ENCODE measurements at places on chromosomes 3 and 15. TPM values are rescaled to one million over a fixed set of nuclear protein-coding genes. Genes with fewer than 3 reads are reported as not detected.
A peak's percentile ranks its signal among the peaks of the same experiment; 100 is the strongest.

DNA sequence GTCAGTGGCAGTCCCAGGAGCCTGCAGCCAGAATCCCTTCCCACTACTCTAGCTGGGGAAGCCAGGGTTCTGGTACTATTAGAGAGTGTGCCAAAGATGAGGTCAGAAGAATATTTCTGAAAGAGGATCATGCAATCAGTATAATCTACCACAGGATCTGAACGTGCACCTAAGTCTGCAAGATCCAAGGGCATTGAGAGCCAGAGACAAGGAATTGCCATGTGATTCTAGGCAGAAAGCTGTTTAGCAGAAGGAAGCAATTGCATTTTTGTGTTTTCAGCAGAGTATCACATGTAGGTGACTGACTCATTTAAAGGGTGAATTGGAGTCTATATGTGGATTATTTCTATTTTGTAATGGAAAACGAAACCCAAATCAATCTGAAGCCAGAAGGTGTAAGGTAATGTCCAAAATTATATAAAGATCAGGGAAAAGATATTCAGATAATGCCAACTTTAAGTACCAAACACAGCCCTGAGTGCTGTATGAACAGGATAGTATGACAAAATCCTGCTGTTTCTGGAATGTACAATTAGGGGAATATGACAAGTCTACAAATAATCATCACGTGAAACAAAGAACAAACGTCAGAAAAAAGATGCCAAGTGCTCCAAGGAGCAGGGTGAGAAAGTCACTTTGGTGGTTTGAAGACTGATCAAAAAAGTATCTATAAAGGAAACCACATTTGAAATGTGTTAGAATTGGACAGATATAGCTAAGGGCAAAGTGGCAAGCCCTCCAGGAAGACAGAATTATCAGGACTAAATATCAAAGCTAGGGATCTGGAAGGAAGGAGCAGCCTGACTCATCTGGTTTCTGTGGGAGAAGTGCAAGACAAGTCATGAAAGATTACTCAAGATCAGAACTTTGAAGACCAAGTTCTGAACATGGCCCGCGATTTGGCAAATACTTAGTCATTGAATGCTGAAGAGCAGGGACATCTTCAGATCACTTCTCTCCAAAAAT lies 1036.6 kb downstream of the NTRK3 start:
- no peaks in the 10 kb centered on the region for H3K36me3 ChIP-seq
- DNase-seq = no peak
- no peak overlapping the region for H3K4me3 ChIP-seq
- no peaks in the 10 kb centered on the region for H3K4me1 ChIP-seq
- no peaks in the 10 kb centered on the region for H3K27me3 ChIP-seq
- no peak overlapping the region for H3K27ac ChIP-seq

- H3K4me1 ChIP-seq = no peaks in the 10 kb centered on the region
- H3K27ac ChIP-seq = no peak overlapping the region
- DNase-seq = no peak
- no peak overlapping the region for H3K4me3 ChIP-seq
- no peaks in the 10 kb centered on the region for H3K36me3 ChIP-seq
Measured at GRCh38 chr15:94097552-94097951, 133.8 kb upstream of the MCTP2 start.

DNA sequence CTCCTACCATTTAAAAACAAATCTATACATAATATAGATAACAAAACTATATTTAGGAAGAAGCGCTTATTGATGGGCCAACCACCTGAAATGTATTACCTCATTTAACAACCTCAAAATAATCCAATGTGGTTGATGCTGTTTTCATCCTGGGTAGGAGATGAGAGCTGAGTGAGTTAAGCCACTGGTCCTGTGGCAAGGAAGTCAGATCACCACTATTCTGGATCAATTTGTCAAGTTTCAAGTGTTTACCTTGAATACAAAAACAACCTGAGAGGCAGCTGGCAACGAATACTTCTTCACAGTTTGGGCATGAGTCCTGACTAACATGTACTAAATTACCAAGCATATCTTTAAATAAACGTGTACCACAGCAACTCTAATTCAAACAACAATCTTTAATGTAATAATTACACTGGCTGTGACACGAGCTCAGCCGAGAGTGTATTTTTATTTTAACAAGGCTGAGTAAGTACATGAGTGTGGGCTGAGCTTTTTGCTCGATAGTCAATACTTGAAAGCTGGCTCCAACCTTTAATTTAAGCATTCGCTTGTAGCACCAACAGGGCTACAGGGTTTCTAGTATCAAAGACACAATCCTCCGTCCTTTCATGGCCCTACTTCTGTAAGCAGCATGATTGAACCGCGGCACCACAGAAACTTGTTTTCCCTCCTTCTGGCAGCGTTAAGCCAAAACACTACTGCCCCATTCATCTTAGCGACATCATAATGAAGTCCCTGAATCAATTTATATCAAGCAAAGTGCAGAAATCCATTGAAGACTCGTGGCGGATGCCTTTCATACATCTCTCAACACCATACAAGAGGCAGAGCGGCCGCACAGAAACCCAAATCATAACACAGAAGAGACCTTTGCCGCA lies 93.8 kb upstream of the ICE2 start:
- H3K4me3 ChIP-seq = no peak overlapping the region
- no peak for DNase-seq
- H3K4me1 ChIP-seq = no peaks in the 10 kb centered on the region
- no peak overlapping the region for H3K27ac ChIP-seq

The AP3B2 gene
- not detected for total RNA-seq

- no peaks in the 10 kb centered on the region for H3K27me3 ChIP-seq
- H3K4me1 ChIP-seq = peaks cover 9% of the 10 kb centered on the region
- H3K36me3 ChIP-seq = no peaks in the 10 kb centered on the region
- no peak overlapping the region for H3K4me3 ChIP-seq
Measured at GRCh38 chr3:70716832-70717231, 404.4 kb upstream of the MDFIC2 start.

The PLXNB1 gene
- 69.4 TPM for total RNA-seq

The COPG1 gene
- total RNA-seq = 99.2 TPM

DNA sequence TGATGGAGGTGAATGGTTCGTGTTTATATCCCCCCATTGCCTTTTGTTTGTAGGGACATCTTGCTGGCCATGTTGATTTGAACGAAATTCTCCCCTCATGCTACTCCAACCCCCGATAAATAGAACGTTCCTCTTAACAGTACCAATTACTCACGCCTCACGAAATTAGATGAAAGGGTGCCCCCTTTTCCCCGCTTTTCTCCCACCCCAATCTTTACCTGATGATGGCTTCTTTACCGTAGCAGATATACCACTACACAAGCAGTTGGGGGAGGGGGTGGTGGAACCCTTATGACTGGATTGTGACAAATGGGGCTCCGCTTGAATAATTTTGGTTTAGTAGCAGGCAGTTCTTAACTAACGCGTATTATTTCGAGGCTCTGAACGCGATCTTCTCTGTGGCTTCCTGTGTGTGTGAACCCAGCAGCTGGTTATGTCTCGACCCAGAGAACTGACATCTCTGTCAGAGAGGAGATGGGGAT lies 1.1 kb downstream of the PIAS1 start:
- no peaks in the 10 kb centered on the region for H3K36me3 ChIP-seq
- peak; percentile 60 for DNase-seq
- peaks cover 24% of the 10 kb centered on the region for H3K4me1 ChIP-seq
- H3K27me3 ChIP-seq = no peaks in the 10 kb centered on the region

GRCh38 chr3:43957553-43957952 lies 266.8 kb downstream of the ABHD5 start:
- no peak for DNase-seq
- H3K27ac ChIP-seq = no peak overlapping the region
- H3K4me3 ChIP-seq = no peak overlapping the region

- no peak for DNase-seq
- peaks cover 26% of the 10 kb centered on the region for H3K4me1 ChIP-seq
- peaks cover 15% of the 10 kb centered on the region for H3K36me3 ChIP-seq
Measured at GRCh38 chr15:77115179-77115578, 44.3 kb upstream of the TSPAN3 start.

The EBLN2 gene
- 0.67 TPM for total RNA-seq

GRCh38 chr15:48360841-48361240 lies 29.6 kb downstream of the DUT start:
- no peak overlapping the region for H3K27ac ChIP-seq
- H3K4me3 ChIP-seq = no peak overlapping the region
- no peak for DNase-seq
- peaks cover 11% of the 10 kb centered on the region for H3K4me1 ChIP-seq
- H3K36me3 ChIP-seq = no peaks in the 10 kb centered on the region

The GP5 gene
- total RNA-seq = 0.08 TPM

DNA sequence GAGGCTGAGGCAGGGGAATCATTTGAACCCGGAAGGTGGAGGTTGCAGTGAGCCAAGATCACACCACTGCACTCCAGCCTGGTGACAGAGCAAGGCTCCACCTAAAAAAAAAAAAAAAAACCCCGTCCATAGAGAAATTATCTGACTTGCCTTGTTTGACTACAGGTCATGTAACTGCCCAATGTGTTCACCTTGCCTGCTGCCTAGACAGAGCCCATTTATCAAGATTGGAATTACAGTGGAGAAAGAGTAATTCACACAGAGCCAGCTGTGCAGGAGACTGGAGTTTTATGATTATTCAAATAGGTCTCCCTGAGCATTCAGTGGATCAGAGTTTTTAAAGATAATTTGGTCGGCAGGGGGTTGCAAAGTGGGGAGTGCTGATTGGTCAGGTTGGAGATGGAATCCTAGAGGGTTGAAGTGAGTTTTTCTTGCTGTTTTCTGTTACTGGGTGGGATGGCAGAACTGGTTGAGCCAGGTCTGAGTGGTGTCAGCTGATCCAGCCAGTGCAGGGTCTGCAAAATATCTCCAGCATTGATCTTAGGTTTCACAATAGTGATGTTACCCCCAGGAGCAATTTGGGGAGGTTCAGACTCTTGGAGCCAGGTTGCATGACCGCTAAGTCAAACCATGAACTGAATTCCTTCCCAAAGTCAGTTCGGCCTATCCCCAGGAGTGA lies 40.8 kb upstream of the ACP3 start:
- no peak overlapping the region for H3K27ac ChIP-seq
- DNase-seq = no peak
- no peak overlapping the region for H3K4me3 ChIP-seq
- no peaks in the 10 kb centered on the region for H3K36me3 ChIP-seq
- no peaks in the 10 kb centered on the region for H3K27me3 ChIP-seq
- H3K4me1 ChIP-seq = no peaks in the 10 kb centered on the region

DNA sequence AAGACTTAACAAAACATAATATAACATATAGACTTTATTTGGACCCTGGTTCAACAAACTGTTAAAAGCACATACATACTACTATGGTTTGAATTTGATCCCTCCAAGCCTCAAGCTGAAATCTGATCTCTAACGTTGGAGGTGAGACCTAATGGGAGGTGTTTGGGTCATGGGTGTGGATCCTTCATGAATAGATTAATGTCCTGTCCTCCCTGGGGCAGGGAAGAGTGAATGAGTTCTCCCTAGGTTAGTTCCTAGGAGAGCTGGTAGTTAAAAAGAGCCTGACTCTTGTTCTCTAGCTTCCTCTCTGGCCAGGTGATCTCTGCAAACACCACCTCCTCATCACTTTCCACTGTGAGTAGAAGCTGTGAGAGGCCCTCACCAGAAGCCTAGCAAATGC lies 36.4 kb downstream of the CLASP2 start:
- H3K4me1 ChIP-seq = no peaks in the 10 kb centered on the region
- peaks cover 12% of the 10 kb centered on the region for H3K36me3 ChIP-seq
- no peak for DNase-seq
- no peaks in the 10 kb centered on the region for H3K27me3 ChIP-seq

DNA sequence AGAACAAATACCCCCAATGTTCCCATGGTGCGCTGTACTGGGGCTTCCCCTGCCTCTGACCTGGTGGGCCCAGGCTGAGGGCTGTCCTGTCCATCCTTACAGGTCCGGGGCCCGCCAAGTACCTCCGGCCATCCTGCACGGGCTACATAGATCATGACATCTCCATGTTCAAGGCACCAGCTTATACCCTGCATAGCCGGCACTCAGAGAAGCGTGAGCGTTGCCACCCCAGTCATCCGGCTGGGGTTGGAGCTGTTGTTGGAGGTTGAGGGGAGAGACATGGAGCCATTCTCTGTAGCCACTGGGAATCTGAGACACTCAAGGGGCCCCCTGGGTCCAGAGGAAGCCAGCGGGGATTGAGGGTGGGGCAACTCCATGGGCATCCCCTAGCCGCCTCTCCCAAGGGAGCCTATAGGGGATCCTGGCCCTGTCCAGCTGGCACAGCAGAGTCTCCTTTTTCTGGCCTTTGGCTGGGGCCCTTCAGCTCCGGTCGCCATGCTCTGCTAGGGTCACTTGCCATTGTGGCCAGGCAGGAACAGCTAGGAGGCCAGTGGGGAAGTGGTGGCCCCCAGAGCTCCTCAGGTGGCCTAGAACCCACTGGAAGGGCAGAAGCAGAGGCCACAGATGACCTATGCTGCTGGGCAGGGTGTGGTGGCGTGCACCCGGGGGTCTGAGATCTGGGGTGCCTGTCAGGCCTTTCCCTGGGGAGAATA lies 12.5 kb upstream of the CSPG4 start:
- H3K4me1 ChIP-seq = no peaks in the 10 kb centered on the region
- no peak overlapping the region for H3K27ac ChIP-seq
- H3K36me3 ChIP-seq = no peaks in the 10 kb centered on the region
- no peaks in the 10 kb centered on the region for H3K27me3 ChIP-seq
- no peak overlapping the region for H3K4me3 ChIP-seq

DNA sequence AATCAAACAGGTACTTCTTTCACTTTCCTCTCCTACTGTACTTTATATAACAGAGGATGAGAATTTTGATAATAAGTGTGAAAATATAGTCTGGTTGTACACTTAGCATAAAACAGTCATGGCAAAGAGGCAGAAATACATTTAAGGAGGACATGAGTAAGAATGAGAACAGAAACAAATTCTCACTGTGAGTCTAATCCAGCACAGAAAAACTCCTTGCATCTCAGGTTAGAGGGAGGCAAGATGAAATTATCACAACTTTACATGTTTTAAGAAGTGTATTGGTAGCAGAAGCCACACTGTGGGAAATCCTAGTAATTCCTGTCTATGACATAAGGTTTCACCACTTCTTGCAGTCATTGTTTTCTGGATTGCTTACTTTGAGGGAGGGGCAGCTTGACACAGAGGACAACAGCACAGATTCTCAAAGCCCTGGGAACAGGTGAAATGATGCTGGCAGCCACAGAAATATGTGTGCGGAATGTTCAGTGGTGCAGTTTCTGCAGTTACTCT lies 733.6 kb upstream of the GBE1 start:
- no peak overlapping the region for H3K4me3 ChIP-seq
- H3K27ac ChIP-seq = no peak overlapping the region
- no peaks in the 10 kb centered on the region for H3K4me1 ChIP-seq
- no peak for DNase-seq
- no peaks in the 10 kb centered on the region for H3K36me3 ChIP-seq
- H3K27me3 ChIP-seq = no peaks in the 10 kb centered on the region
